A549 treated with RU486 at 1 μM for 4 hours (cell line): ENCODE measurements at places on chromosomes 2 and 18. TPM values are rescaled to one million over a fixed set of nuclear protein-coding genes. Genes with fewer than 3 reads are reported as not detected.

PIEZO2 gene
- total RNA-seq = 0.50 to 0.71 TPM (median 0.70 TPM) in 5 replicates

ARHGAP25 gene
- total RNA-seq = 0.15 to 0.28 TPM (median 0.26 TPM) in 3 of 5 replicates, not detected in the others

CENPA gene
- total RNA-seq = 47.2 to 64.0 TPM (median 55.1 TPM) in 5 replicates

LAPTM4A gene
- 139 to 293 TPM (median 283 TPM) in 5 replicates for total RNA-seq
